Inflammatory macrophage treated with lipopolysaccharide for 1 hour (primary cell): ENCODE measurements at places on chromosomes 1 and 21.

DNA sequence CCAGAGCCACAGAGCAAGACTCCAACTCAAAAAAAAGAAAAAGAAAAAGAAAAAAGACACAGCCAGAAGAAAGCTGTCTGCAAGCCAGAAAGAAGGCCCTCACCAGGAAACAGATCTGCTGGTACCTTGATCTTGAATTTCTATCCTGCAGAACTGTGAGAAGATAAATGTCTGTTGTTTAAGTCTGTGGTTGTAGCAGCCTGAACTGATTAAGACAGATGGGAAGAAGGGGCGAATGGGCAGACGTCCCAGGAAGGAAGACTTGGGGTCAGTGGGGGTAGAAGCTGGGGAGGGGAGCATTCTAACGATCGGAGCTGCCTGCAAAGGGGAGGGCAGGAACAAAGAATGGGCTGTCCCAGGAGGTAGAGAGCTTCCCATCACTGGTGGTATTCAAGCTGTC is 6.3 kb downstream of the SLC2A7 start:
- DNase-seq, result no peak

DNA sequence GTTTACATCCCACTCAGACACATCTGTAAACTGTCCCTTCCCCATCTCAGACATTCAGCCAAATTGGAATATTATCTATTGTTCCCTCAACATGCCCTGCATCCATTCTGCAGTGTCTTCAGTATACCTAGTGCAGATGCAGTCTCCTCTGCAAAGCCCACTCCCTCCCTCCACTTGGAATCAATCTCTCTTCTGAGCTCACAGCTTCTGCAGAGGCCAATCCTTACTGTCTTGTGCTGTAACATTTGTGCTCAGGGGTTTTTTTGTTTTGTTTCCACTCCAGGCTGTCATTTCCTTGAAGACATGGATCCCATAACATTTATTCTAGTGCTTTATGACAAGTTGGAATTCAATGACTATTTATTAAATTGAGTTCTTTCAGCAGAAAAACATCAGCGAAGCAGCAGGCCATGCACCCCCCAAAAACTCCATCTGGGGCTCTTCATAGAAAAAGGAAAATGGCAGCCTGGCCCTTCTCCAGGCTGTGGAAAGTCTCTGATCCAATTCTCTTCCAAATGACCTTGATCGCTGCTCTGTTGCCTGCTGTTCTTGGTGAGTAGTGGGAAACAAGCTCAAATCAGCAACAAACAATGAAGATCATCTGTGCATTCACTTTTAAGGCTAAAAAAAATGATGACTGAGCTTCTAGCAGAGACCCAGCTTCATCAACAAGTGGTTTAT is 8.7 kb downstream of the C4BPA start:
- DNase-seq, result no peak

GRCh38 chr1:39277879-39278278 is 73.4 kb downstream of the MACF1 start:
- no peak for DNase-seq

- no peak for DNase-seq
Observed at GRCh38 chr1:107116306-107116790, 24.5 kb upstream of the NTNG1 start.
